HTR-8/SVneo (cell line): ENCODE measurements at places on chromosomes 2 and 18.

GRCh38 chr2:185921048-185921756 lies 182.6 kb downstream of the FSIP2 start:
- no peak for DNase-seq

DNA sequence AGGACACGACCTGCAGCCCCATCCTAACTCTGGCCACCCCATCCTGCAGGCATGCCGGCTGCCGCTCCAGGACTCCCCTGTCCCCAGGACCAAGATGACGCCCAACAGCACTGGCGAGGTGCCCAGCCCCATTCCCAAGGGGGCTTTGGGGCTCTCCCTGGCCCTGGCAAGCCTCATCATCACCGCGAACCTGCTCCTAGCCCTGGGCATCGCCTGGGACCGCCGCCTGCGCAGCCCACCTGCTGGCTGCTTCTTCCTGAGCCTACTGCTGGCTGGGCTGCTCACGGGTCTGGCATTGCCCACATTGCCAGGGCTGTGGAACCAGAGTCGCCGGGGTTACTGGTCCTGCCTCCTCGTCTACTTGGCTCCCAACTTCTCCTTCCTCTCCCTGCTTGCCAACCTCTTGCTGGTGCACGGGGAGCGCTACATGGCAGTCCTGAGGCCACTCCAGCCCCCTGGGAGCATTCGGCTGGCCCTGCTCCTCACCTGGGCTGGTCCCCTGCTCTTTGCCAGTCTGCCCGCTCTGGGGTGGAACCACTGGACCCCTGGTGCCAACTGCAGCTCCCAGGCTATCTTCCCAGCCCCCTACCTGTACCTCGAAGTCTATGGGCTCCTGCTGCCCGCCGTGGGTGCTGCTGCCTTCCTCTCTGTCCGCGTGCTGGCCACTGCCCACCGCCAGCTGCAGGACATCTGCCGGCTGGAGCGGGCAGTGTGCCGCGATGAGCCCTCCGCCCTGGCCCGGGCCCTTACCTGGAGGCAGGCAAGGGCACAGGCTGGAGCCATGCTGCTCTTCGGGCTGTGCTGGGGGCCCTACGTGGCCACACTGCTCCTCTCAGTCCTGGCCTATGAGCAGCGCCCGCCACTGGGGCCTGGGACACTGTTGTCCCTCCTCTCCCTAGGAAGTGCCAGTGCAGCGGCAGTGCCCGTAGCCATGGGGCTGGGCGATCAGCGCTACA lies 2.1 kb downstream of the GPBAR1 start:
- DNase-seq = no peak

- no peak for DNase-seq
These were observed 560.7 kb downstream of the STK39 start for GRCh38 chr2:167686691-167687090.

GRCh38 chr2:159096901-159097300 lies 128.5 kb downstream of the TANC1 start:
- no peak for DNase-seq

GRCh38 chr2:150788426-150789140 lies 301.1 kb upstream of the RND3 start:
- DNase-seq = no peak

DNA sequence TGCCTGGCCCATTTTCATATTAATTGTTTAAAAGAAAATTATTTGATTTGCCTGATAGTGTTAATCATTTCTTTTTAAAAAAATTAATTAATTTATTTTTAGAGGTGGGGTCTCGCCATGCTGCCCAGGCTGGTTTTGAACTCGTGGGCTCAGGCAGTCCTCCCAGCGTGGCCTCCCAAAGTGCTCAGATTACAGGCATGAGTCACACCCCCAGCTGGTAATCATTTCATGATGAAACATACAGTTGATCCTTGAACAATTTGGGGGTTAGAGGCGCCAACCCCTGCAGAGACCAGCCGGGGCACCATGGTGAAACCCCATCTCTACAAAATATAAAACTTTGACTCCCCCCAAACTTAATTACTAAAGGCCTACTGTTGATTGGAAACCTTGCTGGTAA lies 7.9 kb downstream of the GPN1 start:
- no peak for DNase-seq
